ENCODE measurements at places on chromosomes 16 and 17.

DNA sequence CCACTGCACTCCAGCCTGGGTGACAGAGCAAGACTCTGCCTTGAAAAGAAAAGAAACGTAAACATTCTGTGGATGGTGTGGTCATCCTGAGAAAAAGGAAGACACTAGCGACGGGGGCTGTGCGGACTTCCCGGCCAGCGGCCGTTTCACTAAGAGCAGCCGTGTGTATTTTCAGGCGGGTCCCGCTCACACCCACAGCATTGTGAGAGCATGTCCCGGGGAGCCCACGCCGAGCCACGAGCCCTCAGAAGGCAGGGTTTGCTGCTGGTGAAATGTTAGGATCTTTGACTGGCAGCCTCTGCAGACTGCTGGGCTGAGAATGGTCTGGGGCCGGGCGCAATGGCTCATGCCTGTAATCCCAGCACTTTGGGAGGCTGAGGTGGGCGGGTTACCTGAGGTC lies 40.3 kb downstream of the LMF1 start:
- no peak for DNase-seq

- no peak for DNase-seq
These were observed 7.8 kb upstream of the RNPS1 start for GRCh38 chr16:2275476-2276367.

- DNase-seq: no peak
These were observed 123.7 kb downstream of the METRNL start for GRCh38 chr17:83203073-83203471.

DNA sequence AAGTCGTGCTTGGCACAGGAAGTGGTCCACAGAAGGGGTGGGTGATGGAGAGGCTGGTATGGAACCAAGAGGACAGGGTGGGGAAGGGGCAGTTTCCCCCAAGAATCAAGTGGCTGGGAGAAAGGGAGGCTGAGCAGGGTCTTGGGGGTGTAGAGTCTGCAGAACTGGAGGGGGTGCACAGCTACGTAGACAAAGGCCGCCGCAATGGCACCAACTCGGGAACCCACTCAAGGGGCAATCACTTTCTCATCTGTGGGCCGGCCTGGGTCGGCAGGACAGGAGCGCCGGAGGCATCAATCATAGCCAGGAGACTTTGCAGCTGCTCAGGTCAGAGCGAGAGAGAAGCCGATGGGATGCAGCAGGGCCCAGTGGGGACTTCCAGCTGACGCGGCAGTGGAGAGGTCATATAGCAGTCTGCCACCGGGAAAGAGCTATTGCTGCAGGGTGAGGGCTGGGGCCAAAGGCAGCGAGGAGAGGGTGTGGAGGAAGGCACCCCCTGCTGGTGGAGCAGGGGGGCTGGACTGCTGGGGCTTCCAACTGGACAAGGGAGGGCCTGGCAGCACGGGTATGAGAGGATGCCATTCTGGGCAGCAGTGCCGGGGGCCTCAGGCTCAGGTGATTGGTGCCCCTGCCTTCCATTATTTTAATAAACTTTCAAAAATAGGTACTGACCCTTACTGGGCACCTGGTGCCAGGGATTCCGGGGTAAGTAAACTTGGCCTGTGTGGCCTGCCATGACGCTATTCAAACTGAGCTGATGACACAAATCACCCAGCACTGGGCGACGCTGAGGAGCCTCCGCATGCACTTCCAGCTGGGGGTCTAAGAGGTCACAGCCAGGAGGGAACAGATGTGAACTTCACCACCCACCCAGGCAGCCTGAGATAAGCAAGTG lies 52.5 kb upstream of the MTSS2 start:
- no peak for DNase-seq

GRCh38 chr17:2122641-2123302 lies 67.9 kb downstream of the HIC1 start:
- no peak for DNase-seq

DNA sequence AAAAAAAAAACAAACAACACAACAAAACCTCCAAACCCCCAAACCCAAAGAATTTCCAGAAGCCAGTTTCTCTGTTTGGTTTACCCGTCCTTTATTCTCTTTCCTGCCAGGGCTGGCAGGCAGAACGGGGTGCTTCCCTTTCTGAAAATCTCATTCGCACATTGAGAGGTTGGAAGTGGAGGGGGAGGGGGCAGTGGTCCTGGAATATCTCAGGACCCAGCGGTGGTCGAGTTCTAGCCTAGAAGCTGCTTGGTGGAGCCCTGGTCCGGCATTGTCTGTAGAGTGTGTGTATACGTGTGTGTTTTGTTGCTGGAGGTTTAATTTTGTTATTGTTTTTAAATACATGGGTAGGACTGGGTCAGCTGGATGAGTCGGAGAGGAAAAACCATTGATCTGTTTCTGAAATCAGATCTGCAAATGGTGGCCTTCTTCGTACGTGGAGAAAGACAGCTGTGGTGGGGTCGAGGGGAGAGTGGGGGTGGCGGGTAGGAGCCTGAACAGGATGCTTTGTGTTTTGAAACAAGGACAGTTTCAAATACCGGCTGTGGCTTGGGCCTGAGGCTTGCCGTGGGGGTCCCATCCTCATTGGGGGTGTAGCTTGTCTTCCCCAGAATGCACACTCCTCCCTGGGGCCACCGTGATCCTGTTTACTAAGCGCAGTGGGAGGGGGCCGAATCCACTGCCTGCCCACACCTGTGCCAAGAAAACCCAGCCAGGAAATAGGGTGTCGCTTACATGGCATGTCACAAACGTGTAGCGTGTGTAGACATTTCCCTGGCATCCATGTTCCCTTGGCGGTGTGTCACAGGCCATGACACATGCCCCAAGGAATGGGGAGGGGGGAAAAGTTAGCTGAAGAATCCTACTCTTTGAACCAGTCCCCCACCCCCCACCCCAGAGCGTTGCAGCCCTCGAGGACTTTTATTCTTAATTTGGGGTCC lies 1.6 kb downstream of the CMIP start:
- no peak for DNase-seq

- DNase-seq: no peak
These were observed 41.4 kb downstream of the SMG6 start for GRCh38 chr17:2262135-2262587.

DNA sequence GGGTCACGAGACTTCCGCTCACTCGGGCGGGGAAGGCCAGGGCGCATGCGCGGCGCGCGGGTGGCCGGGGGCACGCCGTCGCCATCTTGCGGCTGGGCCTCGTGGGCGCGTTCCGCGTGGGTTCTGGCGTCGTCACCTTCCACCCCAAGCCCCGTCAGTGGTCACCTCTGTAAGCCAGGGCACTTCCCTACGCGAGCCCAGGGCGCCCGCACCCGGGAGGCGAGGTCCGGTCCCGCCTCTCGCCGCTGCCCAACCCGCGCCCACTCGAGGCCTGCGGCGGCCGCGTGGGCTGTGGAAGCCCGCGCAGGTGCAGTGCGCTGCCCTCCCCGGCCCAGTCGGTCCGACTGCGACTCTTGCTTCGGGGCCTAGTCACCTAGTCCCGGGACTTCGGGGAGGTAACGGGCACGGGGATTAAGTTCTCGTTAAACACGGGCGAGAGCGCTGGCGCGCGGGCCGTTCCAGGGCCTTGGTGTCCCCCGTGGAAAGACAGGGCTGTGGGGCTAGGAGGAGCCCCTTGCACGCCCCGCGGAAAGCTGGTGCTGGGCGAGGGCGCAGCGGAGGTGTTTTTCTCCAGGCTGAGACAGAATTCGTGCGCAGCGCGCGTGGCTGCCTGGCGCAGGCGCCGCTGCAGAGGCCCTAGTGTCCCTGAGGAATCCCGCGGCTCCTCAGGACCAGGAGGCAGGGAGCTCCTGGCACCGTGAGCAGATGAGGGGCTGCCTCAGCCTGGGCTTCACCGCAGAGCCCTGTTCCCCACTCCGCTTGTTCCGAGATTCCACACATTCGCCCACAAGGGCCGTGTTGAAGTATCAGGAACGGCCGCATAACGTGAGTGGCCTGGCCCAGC lies 472 bp upstream of the ARHGDIA start:
- DNase-seq: no peak

DNA sequence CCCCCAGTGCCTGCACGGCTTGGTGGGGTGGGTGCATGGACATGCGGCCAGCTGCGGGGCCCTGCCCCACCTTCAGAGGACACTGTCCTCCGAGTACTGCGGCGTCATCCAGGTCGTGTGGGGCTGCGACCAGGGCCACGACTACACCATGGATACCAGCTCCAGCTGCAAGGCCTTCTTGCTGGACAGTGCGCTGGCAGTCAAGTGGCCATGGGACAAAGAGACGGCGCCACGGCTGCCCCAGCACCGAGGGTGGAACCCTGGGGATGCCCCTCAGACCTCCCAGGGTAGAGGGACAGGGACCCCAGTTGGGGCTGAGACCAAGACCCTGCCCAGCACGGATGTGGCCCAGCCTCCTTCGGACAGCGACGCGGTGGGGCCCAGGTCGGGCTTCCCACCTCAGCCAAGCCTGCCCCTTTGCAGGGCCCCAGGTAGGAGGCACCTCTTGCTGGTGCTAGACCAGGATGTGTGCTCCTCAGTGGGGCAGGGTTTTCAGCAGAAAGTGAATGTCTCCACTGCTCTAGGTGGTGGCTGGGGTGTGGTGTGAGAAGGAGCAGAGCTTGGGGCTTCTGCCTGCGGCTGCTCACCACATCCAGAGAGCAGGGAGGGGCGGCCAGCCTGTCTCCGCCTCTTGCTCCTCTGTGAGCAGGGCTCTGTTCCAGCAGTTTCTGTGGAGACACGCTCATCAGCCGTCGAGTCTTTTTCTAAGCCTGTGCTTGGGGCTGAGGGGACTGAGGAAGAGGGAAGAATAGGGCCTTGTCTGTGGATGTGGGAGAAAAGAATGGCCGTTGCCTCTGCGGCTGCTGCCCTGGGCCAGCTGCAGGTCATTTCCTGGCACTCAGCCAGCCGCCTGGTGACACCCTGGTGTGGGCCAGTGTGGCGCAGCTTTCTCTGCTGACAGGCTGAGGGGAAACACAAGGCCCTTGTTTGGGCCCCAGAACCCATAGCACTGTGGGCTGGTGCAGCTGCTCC lies 2.2 kb downstream of the ZNF276 start:
- DNase-seq: no peak

- DNase-seq: no peak
These were observed 31.9 kb downstream of the ZCCHC14 start for GRCh38 chr16:87460936-87461335.

GRCh38 chr17:6591599-6592158 lies 35.3 kb upstream of the PITPNM3 start:
- no peak for DNase-seq

DNA sequence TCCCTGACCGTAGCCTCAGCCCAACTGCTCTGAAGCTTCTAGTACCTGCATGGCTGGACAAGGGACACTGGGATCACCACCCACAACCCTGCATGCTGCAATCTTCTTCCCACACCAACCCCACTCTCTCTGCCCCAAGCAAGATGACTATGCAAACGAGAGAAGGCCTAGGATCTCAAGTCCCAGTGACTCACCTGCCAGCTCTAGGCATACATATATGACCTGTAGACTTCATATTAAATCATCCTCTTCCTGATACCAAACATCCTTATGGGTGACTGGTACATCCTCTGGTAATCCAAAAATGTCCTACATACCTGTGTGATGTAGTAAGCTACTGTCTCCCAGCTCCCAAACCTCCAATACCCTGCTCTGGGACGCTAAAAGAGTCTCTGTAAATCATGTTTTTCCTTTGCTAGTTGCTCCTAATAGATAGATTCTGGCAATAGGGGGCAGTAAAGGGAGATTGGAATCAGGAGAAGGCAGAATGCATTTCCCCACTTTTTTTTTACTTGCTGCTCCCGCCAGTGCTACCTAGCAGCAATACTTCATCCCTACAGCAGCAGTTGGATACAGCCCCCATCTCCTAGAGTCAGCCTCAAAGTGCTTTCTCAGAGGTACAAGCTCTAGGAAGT lies 43.4 kb upstream of the SOX9 start:
- no peak for DNase-seq

GRCh38 chr16:78672779-78673556 lies 573.5 kb downstream of the WWOX start:
- DNase-seq: no peak

DNA sequence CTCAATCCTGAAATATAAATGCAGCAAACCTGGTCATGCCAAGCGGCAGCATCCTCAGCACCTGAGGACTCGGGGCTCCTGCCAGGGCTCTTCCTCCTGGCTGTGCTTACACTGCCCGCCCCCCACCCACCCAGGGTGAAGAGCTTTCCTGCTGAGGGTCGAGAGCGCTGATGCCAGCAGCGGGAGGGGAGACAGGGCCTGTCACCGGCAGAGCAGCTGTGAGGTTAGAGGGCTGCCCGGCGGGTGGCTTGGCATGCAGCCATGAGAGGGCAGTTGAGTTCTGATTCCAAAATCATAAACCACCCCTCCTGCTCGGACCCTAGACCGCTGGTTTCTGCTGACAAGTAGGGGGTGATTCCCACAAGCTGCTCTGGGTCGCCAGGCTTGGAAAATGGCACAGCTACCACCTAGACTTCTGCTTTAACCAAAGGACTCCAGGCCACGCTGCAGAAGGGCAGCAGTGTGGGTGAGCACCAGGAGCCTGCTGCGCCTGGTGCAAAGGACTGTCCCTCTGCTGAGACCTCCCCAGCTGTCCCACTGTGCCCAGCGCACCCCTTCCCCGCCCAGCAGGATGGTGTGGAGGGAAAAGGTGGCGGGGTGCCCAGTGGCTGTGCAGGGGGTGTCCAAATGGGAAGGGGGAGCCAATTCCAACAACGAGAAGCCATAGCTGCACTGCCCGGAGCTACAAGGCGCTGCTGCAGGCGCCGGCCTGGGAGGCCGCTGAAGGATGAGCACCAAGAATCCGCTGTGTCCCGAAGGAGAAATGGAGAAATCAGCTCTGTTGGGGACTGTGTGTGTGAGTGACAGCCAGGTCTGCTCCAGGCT lies 26.6 kb downstream of the MXRA7 start:
- DNase-seq: no peak

Measured in cortex of kidney (tissue), 1 donor.